Stimulated activated CD4-positive, alpha-beta T cell treated with anti-CD3 and anti-CD28 coated beads, Interleukin-1b, Interleukin-23, amount 100 ng/mL, for 4 hours (primary cell): ENCODE measurements at places on chromosomes 4 and X.

DNA sequence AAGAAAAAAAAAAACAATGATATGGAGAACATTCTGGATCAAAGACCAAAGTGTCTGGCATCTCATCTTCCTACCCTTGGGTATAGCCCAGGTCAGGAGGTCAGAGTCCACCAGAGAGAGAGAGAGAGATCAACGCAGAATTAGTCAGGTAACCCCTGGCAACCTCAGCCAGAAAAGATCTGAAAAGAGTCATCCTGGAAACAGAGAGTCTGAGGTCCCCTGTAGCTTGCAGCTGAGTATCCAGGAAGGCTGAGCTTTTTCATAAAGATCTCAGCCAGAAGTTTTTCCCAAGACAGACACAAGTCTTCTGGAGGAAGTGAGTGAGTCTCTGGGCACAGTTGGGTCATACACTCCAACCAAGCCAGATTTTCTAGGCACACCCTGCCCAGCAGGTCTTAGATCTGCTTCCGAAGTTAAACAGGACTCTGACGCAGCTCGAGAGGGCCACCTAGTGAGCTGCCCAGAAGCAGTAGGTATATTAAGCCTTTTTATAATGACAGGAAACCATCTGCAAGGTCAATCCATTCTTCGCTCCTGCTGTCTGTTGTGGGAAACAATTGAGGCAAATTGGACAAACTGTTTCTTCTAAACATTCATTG, 35.7 kb downstream of the ACE2 start:
- no peak for DNase-seq

DNA sequence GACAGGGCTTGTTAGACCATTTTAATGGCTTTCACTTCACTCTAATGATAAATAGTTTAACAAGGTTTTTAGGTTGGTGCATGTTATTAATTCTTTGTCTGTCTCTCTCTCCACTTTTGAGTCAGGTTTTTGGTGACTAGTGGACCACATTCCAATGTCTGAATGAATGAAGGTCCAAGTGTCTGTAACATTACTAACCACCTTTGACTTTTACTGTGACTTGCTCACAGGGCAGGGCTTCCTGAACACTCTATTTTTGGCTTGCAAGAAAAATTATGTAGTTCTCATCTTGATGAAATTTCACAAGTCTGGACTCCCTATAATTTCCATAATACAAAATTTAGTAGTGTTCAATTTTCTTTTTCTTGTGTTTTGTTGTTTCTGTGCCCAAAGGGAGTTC, 78.9 kb upstream of the BMPR1B start:
- no peak for DNase-seq

GRCh38 chrX:80335062-80335830, 85.0 kb upstream of the TENT5D start:
- peak; percentile 1 for DNase-seq

DNA sequence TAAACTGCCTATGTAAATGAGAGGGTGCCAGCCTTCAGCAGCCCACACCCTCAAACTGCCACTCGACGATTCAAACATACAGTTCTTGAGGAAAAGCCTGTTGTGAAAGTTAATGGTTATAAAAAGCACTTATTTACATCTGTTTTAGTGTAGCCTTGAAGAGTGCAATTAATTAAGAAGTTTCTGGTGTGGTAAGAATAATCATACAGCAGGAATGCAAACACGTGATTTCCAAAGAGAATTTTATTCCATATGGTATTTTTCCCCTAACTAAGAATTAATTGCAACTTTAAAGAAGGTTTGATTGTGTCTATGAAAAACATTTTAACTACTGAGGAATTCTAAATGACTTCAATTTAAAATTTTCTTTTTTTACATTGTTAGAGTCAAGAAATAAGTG, 176.3 kb upstream of the PITX2 start:
- no peak for DNase-seq

DNA sequence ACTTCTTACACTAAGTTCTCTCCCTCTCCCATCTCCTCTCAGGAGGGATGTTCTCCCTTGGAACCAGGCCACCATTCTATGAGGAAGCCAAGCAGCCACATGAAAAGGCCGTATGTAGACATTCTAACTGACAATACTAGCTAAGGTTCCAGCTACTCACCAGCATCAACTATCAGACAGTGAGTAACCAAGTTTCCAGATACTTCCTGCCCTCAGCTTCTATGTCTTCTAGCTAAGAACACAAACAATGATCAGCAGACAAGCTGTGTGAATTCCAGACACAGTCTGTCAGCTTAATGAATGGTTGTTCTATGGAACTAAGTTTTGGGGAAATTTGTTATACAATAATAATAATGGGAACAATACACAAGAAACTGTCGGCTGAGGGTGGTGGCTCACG, 50.8 kb downstream of the SMIM14 start:
- DNase-seq, result no peak

GRCh38 chr4:121146530-121146929, 17.6 kb downstream of the TNIP3 start:
- no peak for DNase-seq
